Activated naive CD4-positive, alpha-beta T cell (primary cell): ENCODE measurements at places on chromosomes 16 and 17.

DNA sequence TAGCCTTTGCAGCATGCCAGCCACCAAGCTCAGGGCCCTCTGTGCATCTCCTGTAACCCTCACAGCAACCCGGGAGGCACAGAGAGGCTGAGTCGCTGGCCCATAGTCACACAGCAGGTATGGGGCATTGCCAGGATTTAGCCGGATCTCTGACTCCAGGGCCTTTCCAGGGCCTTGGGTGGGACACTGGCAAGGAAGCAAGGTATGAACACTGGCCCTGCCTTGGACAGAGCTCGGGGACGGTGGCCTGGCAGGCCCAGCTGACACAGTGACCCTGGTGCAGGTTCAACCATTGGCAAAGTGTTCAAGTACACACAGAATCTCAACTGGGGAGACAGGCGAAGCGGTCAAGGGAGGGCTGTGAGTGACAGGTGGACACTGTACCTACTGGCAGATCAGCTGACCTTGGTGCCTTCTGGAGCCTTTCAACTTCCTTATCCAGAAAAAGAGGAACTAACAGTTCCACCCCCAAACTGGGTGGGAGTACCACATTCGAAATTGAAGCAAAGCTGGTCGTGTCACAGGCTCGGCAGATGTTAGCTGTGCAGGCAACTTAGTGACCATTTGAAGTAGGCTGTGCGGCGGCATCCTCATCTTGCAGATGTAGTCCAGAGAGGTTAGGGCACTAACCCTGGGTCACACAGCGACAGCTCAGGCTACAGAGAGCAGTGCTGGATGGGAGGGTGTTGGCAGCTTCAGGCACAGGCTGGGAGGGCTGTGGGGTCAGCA is 287.4 kb downstream of the SEC14L1 start:
- no peak for DNase-seq

DNA sequence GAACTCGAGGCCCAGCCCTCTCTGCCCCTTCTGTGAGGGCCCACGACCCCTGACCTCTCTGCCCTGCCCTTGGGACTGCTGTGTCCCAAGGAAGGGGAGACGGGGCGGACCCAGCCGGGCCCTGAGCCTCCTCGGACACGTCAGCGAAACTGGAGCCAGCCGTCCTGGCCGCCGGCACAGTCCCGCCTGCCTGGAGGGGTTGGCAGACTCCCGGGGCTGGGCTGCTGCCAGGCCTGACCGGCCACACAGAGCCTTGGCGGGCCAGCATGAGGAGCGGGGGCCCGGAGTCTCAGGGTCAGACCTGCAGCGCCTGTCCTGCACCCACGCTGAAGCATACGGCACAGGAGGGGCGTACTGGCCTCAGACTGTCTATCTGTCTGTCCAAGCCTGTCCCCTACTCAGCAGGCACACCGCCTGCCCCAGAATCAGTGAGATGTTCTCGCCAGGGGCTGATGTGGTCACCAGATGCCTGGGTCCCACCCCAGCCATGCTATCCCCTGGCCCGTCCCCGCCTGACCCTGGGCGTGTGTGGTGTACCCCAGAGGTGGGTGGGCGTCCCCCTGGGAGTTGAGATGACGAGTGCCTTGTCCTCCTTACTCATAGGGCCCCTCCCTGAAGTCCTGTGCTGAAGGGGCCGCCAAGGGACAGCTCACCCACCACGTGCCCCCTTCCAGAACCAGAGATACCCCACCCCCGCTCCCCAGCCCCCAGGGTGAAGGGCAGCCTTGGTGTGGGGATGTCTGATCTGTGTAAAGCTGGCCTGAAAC is 4.7 kb downstream of the VASN start:
- DNase-seq: no peak

DNA sequence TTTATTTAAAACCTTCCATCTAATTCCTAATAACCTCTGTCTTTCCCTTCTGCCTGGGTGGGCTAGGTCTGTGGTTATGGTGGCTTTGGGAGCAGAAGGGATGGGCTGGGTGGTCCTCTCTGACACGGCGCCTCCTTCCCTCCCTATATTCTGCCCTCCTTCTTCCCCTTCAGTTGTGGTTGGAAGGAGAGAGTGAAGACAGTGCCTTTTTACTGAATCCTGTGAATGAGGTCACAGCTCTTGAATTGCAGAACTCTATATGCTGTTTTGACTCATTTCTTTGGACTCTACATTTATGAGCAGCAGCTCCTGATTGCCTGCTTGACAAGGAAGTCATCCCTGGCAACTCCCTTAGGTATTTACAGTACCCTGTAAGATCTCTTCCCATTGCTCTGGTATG is 256.0 kb upstream of the ELAC2 start:
- DNase-seq: no peak

- no peak for DNase-seq
Measured at GRCh38 chr16:19269098-19269497, 16.4 kb upstream of the CLEC19A start.

DNA sequence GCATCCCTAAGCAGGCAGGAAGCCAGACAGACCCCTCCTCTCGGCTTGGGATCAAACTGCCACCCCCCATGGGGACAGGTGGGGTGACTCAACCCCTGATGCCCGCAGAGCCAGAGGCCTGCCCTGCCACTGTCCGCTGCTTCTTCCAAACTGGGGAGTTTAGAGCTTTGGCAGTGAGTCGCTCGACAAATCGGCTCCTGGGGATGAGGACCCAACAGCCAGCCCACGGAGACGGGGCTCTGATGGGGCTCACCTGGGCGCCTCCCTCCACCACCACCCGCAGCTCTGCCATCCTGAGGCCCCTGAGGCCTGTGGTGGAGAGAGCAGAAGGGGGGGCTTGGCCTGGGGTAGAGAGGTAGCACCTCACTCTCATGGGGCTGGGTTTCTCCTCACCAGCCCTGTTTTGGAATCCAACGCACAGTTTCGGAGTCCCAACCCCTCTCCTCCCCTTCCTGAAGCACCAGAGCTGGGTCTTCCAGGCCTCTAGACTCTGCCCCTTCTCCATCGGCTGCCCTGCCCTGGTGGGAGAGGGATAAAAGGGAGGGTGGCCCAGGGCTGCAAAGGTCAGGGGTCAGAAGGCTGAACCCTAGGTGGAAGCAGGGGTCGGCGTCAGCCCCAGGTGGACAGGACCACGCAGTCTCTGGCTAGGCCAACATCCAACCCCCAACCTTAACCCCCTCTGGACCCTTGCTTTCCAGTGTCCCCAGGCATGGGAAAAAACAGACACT is 5.8 kb downstream of the PRSS22 start:
- DNase-seq: no peak

DNA sequence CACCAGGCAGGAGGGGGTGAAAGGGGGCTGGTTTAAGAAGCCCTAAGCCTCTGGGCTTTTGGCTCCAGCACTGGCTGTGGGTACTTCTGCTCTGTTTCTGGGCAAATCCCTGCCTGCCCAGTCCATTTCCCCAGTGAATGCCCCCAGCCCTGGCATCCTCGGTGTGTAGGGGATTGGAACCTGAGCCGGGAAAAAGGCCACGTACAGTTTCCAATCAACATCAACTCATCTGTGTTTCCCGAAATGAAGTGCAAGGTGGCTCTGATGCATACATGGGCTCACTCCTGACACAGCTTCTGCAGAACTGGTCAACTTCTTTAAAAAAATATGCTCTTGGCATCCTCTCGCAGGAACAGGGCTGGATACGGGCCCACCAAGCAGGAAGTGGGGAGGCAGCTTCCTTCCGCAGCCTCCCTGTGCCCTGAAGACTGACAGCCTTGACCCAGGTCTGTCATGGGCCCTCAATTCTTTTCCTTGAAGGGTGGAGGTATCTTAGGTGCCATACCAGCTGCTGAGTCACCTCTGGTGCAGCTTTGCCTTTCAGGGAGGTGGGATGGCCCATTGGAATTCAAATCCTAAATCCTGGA is 73.3 kb downstream of the N4BP1 start:
- no peak for DNase-seq

DNA sequence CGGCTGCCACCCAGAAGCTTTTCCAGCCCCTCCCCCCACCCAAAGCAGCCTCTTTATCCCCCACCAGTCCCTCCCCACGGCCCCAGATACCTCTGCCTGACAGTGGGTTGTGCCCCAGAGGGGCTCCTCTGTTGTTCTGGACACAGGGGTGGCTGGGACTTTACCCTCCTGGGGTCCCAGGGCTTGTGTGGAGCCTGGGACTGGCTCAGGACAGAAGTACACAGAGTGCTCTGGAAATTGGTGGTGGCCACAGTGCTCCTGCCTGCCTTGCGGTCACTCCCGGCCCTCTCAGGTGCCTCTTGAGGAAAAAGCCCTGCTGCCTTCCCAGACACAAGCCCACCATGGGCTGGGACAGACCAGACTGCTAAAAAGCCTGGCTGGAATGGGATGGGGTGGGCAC is 68.2 kb downstream of the RAB11FIP4 start:
- DNase-seq: no peak

- DNase-seq: no peak
Measured at GRCh38 chr17:50210240-50211225, 9.1 kb upstream of the COL1A1 start.

- no peak for DNase-seq
Measured at GRCh38 chr17:50361561-50362480, 11.2 kb downstream of the MRPL27 start.

- DNase-seq: no peak
Measured at GRCh38 chr16:9790199-9790598, 392.0 kb downstream of the GRIN2A start.

GRCh38 chr16:72932677-72933335 is 115.1 kb downstream of the ZFHX3 start:
- DNase-seq: no peak

DNA sequence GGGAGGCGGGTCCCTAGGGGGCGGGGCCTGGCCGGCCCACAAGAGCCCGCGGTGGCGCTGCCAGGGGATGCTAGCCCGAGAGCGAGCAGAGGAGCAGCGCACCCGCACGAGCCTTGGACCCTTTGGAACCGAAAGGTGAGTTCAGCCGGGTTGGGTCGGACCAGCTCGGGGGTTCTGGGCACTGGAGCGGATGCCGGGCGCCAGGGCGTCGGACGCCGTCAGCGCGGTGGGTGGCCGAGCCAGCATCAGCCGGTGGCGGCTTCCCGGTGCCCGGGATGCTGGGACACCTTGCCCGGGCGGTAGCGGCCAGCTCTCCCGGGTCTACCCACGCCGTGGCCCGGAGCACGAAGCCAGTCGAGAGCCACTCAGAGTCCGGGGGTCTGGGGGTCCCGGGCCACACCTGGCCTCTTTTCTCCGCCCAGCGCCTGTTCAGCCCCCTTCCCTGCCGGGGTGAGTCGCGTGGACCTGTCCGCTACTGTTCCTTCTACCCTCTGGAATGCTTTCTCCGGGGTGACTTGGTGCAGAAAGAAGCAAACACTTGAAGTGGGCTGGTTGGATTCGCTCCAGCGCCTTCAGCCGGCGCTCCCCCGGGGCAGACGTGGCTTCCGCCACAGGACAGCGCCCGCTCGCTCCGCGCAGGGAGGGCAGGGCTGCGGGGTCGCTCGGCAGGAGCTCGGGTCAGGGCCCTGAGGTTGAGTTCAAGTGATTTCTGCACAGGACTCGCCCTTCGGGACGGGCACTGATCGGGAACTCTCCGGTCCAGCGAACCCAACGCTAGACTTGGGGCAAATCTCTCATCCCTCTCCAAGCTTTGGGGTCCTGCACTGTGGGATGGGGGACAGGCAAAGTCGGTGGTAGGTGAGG is at the start of gene SCNN1G:
SCNN1G (plus strand) TSS at position 67 of the 864 bp plus-strand sequence. CDS start 3,527 bp downstream, outside the sequence.
- DNase-seq: no peak

DNA sequence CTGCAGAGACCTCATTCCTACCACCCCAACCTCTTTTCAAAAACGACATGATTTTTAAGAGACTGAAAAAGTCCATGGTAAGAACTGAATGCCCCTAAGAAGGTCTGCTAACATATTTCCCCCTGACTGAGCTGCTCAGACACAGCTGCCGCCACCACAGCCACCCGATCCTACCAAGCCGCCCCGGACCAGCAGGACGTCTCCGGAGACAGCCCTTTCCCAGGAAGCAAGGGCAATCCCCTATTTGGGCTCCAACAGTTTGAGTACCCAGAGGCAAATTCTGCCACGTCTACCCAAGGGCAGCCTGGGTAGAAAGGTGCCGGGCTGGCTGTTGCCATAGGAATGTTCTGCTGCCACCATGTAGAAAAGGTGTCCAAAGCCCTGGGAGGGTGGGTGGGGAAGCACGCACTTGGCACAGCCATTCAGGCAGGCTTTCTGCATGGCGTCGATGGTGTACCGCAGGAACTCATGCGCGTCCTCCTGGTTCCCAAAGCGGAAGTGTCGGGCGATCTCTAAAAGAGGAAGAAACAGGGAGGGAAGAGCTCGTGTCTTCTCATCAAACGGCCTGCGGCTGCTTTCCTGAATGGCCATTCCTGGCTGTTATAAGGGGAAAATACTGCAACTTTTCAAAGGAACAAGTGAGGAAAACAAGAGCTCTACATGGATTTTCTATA is 13.6 kb downstream of the USP36 start:
- DNase-seq: no peak

DNA sequence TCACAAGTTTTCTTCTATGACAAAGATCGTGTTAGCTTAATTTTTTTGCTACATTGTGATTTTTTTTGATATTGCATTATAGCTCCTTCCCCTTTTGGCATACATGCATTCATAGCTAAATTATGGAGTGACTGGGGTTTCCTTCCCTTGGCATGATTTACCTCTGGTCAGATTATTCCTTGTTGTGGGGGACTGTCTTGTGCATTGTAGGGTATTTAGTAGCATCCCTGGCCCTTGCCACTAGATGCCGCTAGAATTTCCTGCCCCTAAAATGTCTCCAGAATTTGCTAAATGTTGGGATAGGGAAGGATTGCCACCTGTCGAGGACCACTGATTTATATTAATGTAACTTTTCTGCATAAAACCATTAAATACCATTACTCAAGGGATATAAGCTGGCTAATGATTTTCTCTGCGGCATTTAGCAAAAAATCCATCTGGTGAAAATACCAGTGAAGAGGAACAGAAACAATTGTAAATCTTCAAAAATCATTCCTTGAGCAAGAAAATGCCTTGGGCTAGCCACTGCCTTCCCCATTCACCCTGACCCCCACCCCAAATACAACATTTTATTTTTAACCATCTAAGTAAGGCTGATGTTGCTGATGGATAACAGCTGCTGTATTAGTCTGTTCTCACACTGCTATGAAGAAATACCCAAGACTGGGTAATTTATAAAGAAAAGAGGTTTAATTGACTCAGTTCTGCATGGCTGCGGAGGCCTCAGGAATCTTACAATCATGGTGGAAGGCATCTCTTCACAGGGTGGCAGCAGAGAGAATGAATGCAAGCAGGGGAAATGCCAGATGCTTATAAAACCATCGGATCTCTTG is 195.2 kb downstream of the MAP2K6 start:
- no peak for DNase-seq

DNA sequence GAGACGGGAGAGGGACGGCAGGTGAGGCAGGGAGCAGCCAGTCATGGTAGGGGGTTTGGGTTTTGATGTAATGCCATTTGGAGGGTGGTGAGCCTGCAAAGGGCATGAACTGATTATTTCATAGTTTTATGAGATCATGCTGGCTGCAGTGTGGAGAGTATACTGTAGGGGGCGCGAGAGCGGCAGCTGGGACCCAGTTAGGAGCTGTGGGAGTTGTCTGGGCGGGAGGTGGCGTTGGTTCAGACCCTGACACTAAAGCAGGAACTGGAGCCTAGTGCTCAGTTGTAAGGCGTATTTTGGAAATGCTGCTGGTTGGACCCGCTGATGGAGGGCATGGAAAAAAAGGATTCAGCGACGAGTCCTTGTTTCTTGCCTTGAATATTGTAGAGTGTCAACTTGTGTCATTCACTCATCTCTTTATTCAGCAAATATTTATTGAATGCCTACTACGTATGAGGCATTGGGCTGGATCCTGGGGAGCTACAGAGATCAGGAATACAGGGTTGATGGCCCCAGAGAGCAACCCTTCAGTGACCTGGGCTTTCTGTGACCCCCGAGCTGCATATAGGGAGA is 23.7 kb upstream of the KDM8 start:
- DNase-seq: peak; percentile 50

- DNase-seq: no peak
Measured at GRCh38 chr17:57669671-57670529, 75.2 kb downstream of the CCDC182 start.

GRCh38 chr16:58040945-58041627 is 15.5 kb downstream of the MMP15 start:
- DNase-seq: no peak
